Effector CD4-positive, alpha-beta T cell (primary cell): ENCODE measurements at places on chromosomes 1 and 21.

DNA sequence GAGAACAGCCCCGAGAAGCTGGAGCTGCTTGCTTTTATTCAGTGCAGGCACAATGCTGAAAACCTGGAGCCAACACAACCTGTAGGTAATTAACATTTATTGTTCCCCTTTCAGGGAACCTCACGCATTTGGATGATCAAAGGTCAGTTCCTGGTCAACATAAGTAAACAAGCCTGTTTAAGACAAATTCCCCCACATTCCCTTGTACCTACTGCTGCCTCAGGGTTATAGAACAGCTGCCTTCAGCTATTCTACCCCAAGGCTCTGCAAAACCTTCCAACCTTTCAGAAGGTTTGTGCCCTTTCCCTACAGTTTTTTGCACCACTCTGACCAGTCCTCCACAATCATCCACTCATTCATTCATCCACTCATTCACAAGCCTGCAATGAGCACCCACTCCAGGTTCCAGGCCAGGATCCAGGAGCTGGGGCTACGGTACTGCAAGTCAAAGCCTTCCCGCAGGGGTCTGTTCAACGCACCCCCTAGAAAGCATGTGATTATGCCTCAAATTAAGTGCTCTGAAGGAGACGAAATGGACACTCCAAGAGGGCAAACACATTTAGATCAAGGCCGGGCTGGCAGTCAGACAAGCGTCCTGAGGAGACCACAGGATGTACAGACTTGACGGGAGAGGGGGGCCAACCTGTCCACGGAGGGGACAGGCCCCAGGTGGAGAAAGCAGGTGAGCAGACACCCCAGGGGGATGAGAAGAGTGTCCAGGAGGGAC lies 683.9 kb downstream of the MATN1 start:
- DNase-seq = no peak

GRCh38 chr21:15744926-15745325 lies 15.1 kb downstream of the USP25 start:
- no peak for DNase-seq

- no peak for DNase-seq
Measured at GRCh38 chr1:165924117-165924516, 96.7 kb downstream of the UCK2 start.

GRCh38 chr1:6260961-6261614 lies at the start of gene GPR153:
Gene GPR153, minus strand, starts transcription at chr1:6261098. Its CDS starts 6,193 bp downstream, at chr1:6254905.
- no peak for DNase-seq

GRCh38 chr1:8134546-8135235 lies 108.6 kb upstream of the ERRFI1 start:
- no peak for DNase-seq

DNA sequence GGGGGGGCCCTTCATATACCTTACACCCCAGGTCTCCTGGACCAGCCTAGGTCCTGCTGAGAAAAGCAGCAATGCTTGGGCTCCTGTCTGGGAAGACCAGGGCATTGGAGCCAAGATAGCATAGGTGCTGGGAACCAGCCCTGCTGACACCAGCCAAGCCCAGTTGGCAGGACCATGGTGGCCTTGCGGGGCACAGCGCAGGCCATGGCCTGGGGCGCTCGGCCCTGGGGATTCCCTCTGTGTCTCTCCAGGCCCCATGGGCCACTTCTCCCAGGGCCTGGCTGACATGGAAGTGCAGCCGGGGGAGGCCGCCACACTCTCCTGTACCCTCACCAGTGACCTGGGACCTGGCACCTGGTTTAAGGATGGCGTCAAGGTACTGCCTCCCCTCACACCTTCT lies 23.3 kb downstream of the IGFN1 start:
- DNase-seq = no peak

- no peak for DNase-seq
Measured at GRCh38 chr1:15988856-15989736, 13.2 kb upstream of the ZBTB17 start.

GRCh38 chr21:31498985-31499384 lies 154.9 kb upstream of the TIAM1 start:
- no peak for DNase-seq

GRCh38 chr1:93770640-93771039 lies 89.0 kb upstream of the BCAR3 start:
- no peak for DNase-seq

- DNase-seq = no peak
Measured at GRCh38 chr1:176576670-176577069, 113.7 kb downstream of the PAPPA2 start.

- no peak for DNase-seq
Measured at GRCh38 chr1:36876990-36877389, 157.3 kb downstream of the GRIK3 start.

- DNase-seq = no peak
Measured at GRCh38 chr1:21327566-21328323, 37.5 kb upstream of the ECE1 start.

DNA sequence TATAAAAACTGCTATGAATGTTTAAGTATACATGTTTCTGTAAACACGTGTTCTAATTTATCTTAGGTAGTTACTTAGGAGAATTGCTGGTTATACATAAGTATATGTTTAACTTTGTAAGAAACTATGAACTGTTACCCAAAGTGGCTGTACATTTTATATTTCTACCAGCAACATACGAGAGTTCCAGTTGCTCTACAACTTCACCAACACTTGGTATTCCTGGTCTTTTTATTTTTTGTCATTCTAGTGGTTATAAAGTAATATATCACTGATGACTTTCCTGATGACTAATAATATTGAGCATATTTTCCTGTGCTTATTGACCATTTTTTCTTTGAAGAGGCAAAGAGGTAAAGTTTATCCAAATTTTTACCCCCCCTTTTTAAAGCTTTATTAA lies 76.0 kb downstream of the KIAA0319L start:
- DNase-seq = no peak

GRCh38 chr1:22415489-22415888 lies 36.2 kb upstream of the ZBTB40 start:
- no peak for DNase-seq

GRCh38 chr1:67803380-67804279 lies 29.6 kb downstream of the GNG12 start:
- DNase-seq = no peak
